ENCODE measurements at places on chromosomes 11 and 22. TPM values are rescaled to one million over a fixed set of nuclear protein-coding genes. Genes with fewer than 3 reads are reported as not detected.

DNA sequence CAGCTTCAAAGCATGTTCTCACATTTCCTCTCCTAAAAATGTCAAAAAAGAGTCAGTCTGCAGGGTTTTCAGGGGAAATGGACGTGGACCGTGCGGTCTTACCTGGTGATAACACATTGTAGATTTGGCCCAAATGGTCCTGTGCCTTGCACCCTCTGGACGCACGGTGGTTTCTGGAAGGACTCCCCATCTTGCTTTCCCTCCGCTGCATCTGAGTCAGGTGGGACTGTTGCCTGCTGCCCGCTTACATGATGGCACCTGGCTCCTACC is 1290.1 kb downstream of the TBC1D22A start:
- DNase-seq, result no peak

- no peak for DNase-seq
Observed at GRCh38 chr11:113591117-113591516, 115.0 kb downstream of the TMPRSS5 start.

DNA sequence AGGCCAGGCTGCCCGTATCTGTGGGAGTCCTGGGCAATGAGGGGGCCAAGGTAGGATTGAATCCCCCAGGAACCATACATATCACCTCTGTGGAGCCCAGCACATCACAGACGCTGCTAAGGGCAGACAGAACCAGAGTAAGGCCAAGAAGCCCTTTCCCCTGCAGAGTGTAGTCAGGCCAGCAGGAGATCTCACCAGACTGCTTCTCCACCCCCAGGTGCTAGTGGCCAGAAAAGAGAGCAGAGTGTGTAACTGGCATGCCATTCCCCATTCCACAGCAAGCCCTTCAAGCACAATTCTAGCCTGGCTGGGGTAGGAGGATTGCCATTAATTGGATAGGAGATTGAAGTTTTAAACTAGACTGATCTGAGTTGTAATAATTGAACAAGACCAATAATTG is 28.0 kb upstream of the FCHSD2 start:
- no peak for DNase-seq

- DNase-seq, result no peak
Observed at GRCh38 chr11:78499971-78500370, 74.7 kb downstream of the NARS2 start.

- DNase-seq, result no peak
Observed at GRCh38 chr11:126444072-126444471, 88.6 kb downstream of the ST3GAL4 start.

- peak; percentile 62 for DNase-seq
Observed at GRCh38 chr22:17741866-17742526, 32.3 kb downstream of the BID start.

DNA sequence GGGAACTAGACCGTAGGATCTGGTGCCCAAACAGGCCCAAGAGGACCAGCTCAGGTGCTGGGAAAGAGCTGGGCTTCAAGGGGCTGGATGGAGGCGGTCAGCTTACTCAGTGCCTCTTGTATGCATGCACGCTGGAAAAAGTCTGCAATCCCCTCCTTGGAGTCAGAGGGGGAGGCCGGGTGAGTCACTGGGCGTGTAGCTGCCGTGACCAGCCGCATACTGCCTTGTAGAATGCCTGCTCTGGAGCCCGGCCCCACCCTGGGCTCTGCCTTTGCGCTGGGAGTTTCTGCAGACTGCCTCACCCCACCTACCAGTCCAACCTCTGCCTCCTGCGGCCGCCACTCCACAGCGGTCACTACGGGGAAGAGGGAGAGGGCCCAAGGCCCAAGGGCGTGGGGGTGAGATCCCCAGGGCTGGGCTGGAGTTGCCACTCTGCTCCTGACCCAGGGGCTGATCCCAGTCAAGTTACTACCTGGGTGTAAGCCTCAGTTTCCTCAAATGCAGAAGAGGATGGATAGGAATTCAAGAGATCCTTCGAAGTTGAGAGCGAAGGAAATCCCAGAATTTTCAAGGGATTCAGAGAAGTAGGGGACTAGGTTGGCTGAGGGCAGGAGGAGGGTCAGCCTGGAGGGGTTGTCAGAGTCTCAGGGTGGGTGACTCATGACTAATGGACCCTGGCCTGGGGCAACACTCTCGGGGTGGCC is 4.2 kb downstream of the MRGPRF start:
- peak; percentile 100 for DNase-seq

- peak; percentile 95 for DNase-seq
Observed at GRCh38 chr11:121466063-121466794, 13.5 kb upstream of the SORL1-AS1 start.

DNA sequence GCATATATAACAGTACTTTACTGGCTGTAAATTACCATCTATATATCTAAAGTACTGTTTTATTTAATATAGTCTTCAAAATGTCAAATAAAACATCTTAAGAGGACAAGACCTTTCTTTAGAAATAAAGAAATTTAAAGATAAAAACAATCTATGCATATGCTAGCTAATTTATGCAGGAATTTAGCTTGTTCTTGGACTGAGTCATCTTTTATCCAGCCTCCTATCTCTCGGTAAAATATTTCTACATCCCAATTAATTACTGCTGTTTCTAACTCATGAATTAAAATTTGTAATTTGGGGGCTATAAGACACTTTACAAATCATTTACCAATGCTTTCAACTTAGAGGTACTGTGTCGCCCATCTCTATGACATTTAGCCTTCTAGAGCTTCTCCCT is 72.8 kb upstream of the DDI1 start:
- DNase-seq, result no peak

- DNase-seq, result no peak
Observed at GRCh38 chr11:12715131-12715530, 40.9 kb downstream of the TEAD1 start.

GRCh38 chr11:1970956-1971355 is 23.8 kb downstream of the MRPL23 start:
- DNase-seq, result no peak

- DNase-seq, result no peak
Observed at GRCh38 chr11:126452241-126453101, 97.0 kb downstream of the ST3GAL4 start.

DNA sequence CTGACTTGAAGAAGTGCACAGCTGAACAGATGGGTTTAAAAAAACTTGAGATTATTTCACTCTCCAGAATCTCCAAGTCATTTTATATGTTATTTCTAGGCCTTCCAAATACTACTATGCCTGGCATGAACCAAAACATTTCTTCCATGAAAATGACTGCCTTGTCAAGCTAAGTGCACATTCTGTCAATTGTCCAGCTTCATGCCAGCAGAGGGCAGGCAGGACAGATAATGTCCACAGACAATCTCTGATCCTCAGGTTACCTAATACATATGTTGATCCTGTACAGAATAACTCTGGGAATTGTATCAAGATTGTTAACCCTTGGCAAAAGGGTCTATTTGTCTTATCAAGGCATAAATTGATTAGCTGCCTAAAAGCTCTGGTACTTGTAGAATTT is 229.5 kb downstream of the AASDHPPT start:
- no peak for DNase-seq

DNA sequence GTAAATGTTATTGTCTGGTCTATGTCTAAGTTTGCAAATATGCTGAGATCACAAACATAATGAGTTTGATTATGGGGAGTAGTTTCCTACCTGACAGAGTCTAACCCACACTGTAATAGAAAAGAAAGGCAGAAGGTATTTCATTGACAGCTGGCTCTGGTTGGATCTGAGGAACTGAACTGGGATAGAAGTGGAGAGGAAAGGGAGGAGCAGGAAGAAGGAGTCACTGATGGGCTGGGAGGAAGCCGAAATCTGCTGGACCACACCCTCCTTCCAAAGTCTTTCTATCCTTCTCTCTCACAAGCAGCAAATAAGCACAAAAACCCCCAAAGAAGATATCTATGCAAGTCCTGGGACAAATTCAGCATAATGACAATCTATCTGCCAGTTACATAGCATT is 11.7 kb downstream of the BLID start:
- no peak for DNase-seq

DNA sequence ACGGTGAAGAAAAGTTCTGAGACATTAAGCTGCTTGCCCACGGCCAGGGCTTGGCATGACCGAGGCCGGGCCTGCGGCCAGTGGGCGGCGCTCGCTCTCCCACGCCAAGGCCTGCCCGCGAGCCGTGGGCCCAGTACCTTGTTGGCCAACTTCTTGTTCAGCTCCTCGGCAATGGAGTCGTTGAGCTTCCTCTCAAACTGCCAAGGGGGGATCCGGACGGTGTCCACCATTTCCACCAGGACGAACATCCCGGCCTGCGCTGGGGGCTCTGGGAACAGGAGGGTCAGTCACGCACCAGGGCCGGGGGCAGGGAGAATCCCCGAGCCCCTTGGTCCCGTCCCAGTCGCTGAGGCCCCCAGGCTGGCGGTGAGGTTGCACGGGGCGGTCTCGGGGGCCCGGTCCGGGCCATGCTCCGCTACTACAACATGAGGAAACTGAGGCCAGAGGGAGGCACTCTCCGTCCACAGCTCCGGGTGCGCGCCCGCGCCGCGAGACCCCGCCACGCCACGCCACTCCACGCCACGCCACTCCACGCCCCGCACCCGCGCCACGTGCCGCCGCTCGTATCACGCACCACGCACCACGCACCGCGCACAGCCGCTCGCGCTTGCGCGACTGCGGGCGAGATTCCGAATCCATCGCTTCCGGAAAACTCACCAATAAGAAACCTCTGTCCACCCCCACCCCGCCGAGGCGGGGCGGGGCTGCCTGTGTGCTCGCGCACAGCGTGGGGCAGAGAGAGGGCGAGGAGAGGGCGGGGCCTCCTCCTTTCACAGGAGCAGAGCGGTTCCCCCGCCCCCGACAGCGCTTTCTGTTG is at the start of gene POLR3H:
Gene POLR3H, minus strand, starts transcription at position 617 of the 817 bp plus-strand sequence. Its CDS starts 369 bp downstream, at position 248.
- DNase-seq, result peak; percentile 100

- peak; percentile 85 for DNase-seq
Observed at GRCh38 chr11:72012897-72013721, 14.4 kb downstream of the IL18BP start.

GRCh38 chr11:115873813-115874212 is 369.6 kb upstream of the CADM1 start:
- DNase-seq, result no peak

- DNase-seq, result no peak
Observed at GRCh38 chr11:84455691-84456090, 1169.5 kb upstream of the CCDC90B start.

DNA sequence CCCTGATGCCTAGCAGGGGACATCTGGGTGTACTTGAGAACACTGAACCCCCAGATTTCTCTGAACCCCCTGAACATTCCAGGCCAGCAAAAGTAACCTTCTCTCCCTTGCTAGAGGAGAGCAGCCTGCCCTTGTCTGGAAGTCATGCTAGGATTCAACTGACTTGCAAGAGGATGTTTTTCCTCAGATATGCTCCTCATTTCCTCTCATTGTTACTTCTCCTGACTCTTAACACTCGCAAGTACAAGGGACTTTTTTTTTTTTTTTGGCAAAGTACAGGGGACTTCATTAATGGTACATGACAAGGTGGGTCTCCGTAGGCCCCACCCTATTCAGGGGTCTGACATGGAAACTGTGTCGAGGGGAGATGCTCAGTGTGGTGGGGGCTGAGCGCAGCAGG is 6.3 kb upstream of the MCHR1 start:
- DNase-seq, result no peak

GRCh38 chr11:121372671-121373429 is 79.3 kb upstream of the SORL1 start:
- no peak for DNase-seq

DNA sequence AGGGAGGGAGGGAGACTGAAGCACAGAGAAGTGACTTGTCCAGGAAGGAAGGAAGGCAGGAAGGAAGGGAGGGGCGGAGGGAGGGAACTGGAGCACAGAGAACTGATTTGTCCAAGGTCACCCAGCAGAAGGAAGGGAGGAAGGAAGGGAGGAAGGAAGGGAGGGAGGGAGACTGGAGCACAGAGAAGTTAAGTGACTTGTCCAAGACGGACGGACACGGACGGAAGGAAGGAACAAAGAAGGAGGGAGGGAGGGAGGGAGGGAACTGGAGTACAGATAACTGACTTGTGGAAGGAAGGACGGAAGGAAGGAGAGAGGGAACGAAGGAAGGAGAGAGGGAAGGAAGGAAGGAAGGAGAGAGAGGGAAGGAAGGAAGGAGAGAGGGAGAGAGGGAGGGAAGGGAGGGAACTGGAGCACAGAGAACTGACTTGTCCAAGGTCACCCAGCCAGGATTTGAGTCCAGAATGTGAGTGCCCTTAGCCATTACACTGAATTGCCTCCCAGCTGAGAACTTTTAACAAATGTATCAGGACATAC is 1.5 kb downstream of the SLC35F2 start:
- DNase-seq, result no peak

GRCh38 chr11:96155627-96156378 is 187.2 kb downstream of the MAML2 start:
- DNase-seq, result peak; percentile 59

DNA sequence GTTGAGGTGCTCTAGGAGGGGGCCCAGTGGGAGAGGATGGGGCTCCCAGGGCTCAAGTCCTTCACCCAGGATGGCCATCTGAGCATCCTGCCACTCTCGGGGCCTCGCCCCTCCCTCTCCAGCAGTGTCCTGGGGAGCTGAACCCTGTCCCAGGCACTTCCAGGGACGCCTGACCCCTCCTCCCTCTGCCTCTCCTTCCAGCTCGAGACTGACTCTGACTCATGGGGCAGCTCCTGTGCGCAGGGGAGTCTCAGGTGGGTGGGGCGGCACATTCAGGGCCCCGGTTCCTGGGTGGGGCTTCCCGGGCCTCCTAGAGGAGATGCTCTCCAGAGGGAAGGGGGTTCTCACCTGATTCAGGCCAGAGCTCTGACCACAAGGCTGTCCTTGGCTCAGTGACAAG is 77.1 kb upstream of the IGLL5 start:
- DNase-seq, result no peak

- DNase-seq, result no peak
Observed at GRCh38 chr11:96242191-96242847, 100.7 kb downstream of the MAML2 start.

EIF3F gene
- 286 TPM for total RNA-seq

KIAA0930 gene
- total RNA-seq, result 43.4 TPM

CRYBB2 gene
- total RNA-seq, result not detected

MAJIN gene
- total RNA-seq, result not detected

OR52E8 gene
- total RNA-seq, result not detected

SPECC1L gene
- total RNA-seq, result 46.7 TPM

C11orf87 gene
- total RNA-seq, result 4.3 TPM

SLC22A8 gene
- total RNA-seq, result not detected

LRP4 gene
- total RNA-seq, result 2.2 TPM

FGF4 gene
- total RNA-seq, result not detected

IGLL1 gene
- total RNA-seq, result not detected

VPS26B gene
- 51.3 TPM for total RNA-seq

MMP13 gene
- 2.5 TPM for total RNA-seq

OR5B21 gene
- not detected for total RNA-seq

ANGPTL5 gene
- 1.2 TPM for total RNA-seq

CASP5 gene
- total RNA-seq, result not detected

ATG13 gene
- total RNA-seq, result 71.9 TPM

OR8G1 gene
- not detected for total RNA-seq

PAX6 gene
- total RNA-seq, result under 0.01 TPM

SLC25A18 gene
- not detected for total RNA-seq

DGCR6 gene
- total RNA-seq, result 0.59 TPM

CASP1 gene
- total RNA-seq, result 13.6 TPM

Measured in osteoblast (primary cell).